ENCODE measurements at places on chromosomes 4 and X.

DNA sequence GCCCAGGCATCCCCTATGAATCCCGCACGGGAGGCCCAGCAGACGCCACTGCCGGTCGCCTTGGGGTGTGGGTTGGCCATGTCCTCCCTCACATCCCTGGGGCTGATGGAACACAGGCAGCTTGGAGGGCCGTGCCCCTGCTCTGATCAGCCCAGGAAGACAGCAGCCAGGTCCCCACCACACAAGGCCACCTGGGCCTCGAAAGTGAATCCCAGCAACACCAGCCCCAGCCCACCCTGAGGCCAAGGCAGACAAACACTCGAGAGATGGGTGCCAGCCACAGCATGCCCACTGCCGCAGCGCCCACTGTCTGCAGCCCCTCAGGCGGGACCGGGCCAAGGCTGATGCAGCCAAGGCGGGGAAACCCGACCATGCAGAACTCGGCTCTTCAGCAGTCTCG is 85.5 kb downstream of the HMX1 start:
- DNase-seq = no peak

DNA sequence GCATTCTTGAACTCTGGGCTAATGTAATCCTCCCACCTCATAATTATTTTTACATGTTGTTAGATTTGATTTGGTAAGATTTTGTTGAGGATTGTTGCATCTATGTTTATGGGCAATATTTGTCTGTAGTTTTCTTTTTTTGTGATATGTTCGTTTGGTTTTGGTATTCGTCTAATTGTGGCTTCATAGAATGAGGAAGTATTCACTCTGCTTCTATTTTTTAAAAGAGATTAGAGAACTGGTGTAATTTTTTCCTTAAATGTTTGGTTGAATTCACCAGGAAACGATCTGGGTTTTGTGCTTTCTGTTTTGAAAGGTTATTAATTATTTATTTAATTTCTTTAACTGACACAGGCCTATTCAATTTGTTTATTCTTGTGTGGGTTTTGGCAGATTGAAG is 161.2 kb upstream of the NUDT6 start:
- no peak for DNase-seq

DNA sequence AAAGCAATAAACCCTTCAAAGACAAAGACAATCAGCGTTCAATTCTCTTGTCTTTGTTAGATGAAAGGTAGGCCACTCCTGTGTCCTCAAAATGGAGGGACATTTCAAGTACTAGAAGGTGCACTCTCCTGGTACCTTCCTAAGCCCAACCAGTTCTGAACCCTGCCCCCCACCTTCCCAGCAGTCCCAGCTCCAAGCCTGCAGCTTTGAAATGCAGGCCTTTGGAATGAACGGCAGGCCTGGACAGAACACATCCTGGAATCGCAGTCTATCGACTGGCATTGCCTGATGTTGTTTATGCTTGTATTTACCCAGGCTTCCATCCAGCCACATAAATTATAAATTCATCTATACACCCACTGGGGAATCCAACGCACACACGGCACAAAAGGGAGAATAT is 47.4 kb downstream of the RASGEF1B start:
- no peak for DNase-seq

DNA sequence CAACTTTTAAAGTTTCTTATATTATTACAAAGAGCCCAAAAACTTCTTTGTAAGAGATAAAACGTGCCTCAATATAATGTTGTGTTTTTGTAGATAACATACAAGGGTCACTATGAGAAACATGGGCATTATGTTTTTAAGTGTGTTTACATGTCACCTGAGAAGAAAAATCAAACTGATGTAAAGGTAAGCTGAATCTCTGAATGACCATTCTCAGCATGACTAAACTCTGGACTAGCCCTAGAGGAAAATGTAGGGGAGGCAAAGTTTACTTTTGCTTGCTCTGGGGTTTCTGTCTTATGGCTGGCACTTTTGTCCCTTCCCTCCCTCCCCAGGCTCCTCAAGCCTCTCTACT is 6.8 kb downstream of the MEPE start:
- DNase-seq = no peak

DNA sequence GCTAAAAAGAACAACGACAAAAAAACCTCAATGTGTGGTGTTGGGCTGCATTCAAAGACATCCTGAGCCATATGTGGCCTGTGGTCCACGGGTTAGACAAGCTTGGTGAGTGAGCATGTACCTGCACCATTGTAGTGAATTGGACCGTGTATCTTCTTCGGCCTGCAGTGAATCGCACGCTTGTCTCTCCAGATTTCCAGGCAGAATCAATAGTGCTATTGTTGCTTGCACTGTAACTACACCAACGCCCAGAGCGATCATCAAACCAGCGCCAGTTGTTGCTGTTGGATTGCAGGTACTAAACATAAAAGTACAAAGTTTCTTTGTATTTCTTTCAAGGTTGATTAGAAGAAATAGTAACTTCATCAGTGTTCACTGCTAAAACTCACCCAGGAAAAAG is 101.6 kb downstream of the HUWE1 start:
- DNase-seq = no peak

GRCh38 chrX:106247162-106247561 is 79.1 kb downstream of the PWWP3B start:
- DNase-seq = no peak

GRCh38 chrX:20325786-20326388 is 59.2 kb upstream of the RPS6KA3 start:
- DNase-seq = no peak

GRCh38 chr4:139776235-139776634 is 110.6 kb downstream of the MGST2 start:
- no peak for DNase-seq

GRCh38 chr4:8656711-8657380 is 64.3 kb downstream of the CPZ start:
- DNase-seq = no peak

DNA sequence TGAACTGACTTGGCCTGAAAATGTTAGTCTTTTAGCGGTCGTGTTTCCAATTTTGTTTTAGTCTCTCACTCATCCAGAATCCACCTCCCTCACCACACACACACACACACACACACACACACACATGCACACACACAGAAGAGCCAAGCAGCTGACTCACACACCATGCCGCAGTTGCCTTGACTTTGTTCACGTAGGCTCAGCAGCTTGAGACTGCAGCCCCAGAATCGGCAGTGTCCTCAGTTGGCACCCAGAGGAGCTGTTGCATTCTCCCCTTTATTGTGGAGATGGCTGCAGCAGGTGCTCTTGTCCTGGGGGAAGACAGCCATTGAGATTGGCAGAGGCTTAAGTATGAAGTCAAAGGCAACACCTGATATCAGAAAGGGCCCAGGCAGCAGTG is 20.9 kb upstream of the XPNPEP2 start:
- DNase-seq = peak; percentile 57

- no peak for DNase-seq
Measured at GRCh38 chr4:18075823-18076433, 54.4 kb upstream of the LCORL start.

DNA sequence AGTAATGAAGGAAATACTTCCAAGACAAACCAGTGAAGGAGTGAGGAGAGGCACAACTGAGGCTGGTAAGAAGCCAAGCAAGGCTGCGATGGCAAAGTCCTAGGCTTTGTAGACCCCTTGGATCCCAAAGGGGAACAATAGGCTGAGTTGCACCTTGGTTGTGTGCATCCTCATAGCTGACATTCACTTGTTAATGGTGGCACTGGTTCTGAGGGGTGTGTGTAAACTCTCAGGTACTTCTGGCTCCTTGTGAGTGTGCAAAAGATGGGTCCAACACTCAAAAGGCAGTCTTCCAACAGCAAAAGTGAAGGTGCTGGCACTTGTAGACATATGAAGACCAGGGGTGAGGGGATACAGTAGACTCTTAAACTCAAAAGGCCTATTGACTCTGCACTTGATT is 60.5 kb downstream of the CCNG2 start:
- DNase-seq = no peak

- DNase-seq = peak; percentile 76
Measured at GRCh38 chr4:109046471-109047201, 255.8 kb downstream of the COL25A1 start.

DNA sequence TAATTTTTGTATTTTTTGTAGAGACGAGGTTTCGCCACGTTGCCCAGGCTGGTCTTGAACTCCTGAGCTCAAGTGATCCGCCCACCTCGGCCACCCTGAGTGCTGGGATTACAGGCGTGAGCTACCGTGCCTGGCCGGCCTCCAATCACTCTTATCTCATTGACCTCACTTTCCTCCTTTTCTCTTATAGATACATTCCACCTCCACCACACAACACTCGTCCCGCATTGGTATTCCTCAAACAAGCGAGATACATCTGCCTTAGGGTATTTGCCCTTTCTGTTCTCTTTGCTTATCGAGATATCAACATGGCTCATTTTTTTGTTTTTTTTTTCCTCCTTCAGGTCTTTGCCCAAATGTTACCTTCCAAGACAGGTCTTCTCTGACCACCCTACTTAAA is 1.8 kb upstream of the PRPS1 start:
- no peak for DNase-seq

DNA sequence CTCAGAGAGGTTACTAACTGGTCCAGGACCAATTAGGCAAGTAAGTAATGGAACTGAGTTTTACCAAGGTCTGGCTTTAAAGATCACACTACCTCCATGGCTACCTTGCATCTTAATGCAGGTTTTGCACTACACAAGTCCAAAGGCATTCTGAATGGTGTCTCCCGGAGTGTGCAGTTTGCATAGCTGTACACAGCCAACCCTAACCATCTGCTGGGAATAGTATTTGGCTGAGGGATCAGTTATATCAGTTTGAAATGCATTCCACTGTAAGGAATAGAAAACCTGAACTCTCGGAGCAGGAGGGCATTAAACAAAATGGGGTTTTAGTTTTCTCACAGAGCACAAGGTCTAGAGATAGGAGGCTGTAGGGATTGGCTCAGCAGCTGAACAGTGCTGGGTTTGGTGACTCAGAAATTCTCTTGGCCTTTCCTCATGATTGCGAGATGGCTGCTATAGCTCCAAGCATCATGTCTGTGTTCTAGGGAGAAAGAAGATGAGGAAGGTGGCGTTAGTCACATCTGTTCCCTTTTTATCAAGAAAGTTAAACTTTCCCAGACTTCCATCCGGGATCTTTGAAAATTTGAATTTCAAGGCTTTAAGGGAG is 177.1 kb downstream of the NHS start:
- no peak for DNase-seq

- DNase-seq = no peak
Measured at GRCh38 chr4:113050837-113051236, 1.4 kb downstream of the ANK2 start.

GRCh38 chrX:39427492-39427891 is 626.2 kb downstream of the MID1IP1 start:
- peak; percentile 5 for DNase-seq

DNA sequence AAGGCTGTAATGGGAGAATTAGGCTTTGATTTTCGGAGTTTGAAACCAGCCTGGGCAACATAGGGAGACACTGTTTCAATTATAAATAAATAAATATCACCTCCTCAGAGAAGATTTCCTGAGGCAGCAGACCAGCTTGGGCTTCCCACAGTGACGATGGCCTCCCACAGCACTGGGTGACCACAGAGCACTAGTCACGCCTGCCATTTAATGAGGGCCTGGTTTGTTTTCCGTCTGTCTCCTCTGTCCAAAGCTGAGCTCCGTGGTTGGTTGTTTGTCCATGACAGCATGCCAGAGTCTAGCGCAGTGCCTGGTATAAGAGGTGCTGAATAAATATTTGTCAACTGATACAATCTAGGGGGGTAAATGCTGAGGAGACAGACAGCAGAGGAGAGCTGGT is 10.4 kb upstream of the PDGFRA start:
- DNase-seq = no peak

GRCh38 chr4:119697887-119698393 is 69.3 kb upstream of the PDE5A start:
- no peak for DNase-seq

DNA sequence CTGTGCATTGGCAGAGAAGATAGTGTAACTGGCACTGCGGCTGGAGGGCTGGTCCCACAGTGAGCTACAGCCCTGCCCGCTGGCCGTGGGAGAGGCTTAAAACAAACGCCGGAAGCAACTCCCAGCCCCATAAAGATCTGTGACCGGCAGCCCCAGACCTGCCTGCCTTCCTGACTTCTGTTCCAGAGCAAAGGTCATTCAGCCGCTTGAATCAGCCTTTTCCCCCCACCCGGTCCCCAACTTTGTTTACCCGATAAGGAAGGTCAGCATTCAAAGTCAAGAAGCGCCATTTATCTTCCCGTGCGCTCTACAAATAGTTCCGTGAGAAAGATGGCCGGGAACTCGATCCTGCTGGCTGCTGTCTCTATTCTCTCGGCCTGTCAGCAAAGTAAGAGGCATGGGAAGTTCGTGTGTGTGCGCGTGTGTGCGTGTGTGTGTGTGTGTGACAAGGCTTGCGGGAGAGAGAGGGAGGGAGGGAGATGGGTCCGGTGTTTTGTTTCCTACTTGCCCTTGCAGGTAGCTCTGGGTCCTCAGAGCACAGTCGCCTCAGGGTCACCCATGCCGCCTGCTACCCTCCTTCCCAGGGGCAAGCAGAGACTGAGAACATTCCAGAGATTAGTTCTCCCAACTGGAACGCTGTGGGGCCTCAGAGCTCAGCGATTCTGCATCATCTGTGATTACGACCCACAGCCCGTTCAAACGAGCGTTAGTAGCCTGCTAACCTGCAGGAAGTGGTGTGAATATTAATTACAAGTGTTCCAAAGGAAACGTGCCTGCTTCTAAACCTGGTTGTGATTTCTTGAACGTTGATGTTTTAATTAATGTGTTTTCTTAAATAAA is at the start of gene MGST2:
TSS of gene MGST2 (plus strand) at position 130 of the 840 bp plus-strand sequence. CDS start at position 331, 201 bp downstream.
- DNase-seq = peak; percentile 65

All from adipocyte (in vitro differentiated cells).